ENCODE measurements at places on chromosomes 16 and 17. TPM values are rescaled to one million over a fixed set of nuclear protein-coding genes. Genes with fewer than 3 reads are reported as not detected.

The CCL2 gene
- total RNA-seq: 18.6 TPM

The TMEM88 gene
- 4.8 TPM for total RNA-seq

GRCh38 chr17:54324813-54325212, 502.1 kb downstream of the KIF2B start:
- no peaks in the 10 kb centered on the region for H3K27me3 ChIP-seq
- H3K36me3 ChIP-seq: no peaks in the 10 kb centered on the region

DNA sequence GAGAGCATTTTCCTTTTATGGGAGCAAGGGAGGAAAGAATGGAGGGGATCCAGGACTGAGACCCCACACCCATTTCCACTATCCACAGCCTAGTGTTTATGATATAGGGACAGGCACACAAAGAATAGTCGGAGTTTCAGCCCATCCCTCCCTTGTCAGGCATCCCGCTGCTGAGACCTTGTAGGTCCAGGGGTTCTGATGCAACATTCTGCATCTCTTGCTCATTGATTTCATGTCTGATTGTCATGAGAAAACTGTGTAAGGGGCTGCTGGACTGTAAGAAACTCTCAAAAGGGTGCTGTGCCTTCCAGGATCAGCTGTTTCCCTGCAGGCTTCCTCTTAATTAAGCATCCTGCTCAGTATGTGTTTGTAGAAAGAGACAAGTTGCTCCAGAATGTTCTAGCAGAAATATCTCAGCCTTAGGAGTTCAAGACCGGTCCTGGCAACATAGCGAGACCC, 5.3 kb upstream of the POLR3E start:
- no peak overlapping the region for H3K4me3 ChIP-seq
- no peaks in the 10 kb centered on the region for H3K27me3 ChIP-seq
- peaks cover 2% of the 10 kb centered on the region for H3K36me3 ChIP-seq
- H3K4me1 ChIP-seq: peaks cover 9% of the 10 kb centered on the region

GRCh38 chr16:4706871-4707270, 13.5 kb downstream of the NUDT16L1 start:
- peaks cover 40% of the 10 kb centered on the region for H3K36me3 ChIP-seq
- H3K4me3 ChIP-seq: no peak overlapping the region
- no peak overlapping the region for H3K27ac ChIP-seq
- DNase-seq: no peak
